ENCODE measurements at places on chromosomes 6 and 20.

GRCh38 chr6:72974276-72974675 is 251.0 kb downstream of the KHDC1L start:
- no peak for DNase-seq

- DNase-seq, result no peak
Observed at GRCh38 chr6:32132110-32132509, 2.0 kb upstream of the FKBPL start.

- DNase-seq, result no peak
Observed at GRCh38 chr6:36128073-36128472, 2.2 kb upstream of the MAPK13 start.

DNA sequence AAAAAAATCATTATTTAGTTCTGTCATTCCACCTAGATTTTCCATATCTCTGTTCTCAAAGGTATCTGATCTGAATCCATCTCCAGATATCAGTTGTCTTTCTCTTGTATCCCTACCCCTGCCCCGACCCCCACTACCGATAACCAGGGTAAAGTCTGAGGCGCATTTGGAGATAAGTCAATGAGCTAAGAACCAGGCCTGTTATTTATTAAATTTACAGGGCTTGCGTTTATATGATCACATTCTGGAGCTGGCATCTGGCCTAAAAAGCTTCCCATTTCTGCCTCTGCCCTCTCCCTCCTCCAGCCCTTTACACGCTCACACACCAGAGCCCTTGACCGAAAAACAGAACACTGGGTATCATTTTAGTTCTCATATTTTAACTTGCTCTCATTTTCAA is 144.7 kb downstream of the ALDH8A1 start:
- DNase-seq, result no peak

- no peak for DNase-seq
Observed at GRCh38 chr6:103255132-103255531, 1604.6 kb downstream of the HACE1 start.

- DNase-seq, result no peak
Observed at GRCh38 chr6:137121401-137121997, 51.9 kb downstream of the IL22RA2 start.

- no peak for DNase-seq
Observed at GRCh38 chr6:33604941-33605854, 15.9 kb upstream of the ITPR3 start.

GRCh38 chr20:37071481-37071911 is 24.3 kb downstream of the RBL1 start:
- DNase-seq, result peak; percentile 82

GRCh38 chr6:141482796-141483597 is 649.7 kb upstream of the GJE1 start:
- DNase-seq, result peak; percentile 34

DNA sequence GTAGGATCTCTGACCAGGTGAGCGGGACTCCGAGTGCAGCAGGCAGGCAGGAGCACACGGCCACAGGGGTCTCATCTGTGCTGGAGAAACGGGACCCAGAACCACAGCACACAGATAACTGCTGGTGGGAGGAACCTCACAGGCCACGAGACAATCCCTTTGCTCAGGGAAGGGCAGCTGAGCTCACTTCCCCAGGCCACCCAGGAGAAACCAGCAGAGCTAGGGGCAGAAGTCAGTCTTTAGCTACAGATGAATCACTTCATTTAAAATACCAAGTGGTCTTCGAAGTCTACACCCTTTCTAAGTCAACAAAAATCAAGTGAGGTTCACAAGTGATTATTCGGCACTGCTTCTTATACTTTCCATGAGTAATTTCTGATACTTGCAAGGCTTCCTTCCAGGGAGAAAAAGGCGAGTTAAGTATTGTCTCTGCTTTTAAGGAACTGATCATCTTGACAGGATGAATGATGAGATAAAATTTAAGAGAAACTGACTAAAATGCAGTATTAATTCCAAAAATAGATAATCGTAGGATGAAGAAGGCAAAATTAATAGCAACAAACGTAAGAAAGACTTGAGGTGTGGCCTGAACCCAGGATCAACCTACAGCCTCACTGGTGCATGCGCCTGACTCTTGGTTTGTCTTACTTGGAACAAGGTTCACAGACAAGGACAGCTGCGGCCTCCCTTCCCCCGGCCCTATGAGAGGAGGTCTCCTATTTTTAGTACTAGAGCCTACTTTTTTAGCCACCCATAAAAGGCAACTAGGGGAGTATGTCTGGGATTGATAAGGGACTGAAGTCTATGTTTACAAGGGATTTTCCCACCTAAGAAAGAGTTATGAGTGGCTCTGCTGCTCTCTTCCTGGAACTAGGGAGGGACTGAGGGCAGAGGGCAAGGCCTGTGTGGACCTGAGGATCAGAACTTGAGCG is 233.6 kb downstream of the TTLL2 start:
- no peak for DNase-seq
